ENCODE measurements at places on chromosomes 5 and 9.

DNA sequence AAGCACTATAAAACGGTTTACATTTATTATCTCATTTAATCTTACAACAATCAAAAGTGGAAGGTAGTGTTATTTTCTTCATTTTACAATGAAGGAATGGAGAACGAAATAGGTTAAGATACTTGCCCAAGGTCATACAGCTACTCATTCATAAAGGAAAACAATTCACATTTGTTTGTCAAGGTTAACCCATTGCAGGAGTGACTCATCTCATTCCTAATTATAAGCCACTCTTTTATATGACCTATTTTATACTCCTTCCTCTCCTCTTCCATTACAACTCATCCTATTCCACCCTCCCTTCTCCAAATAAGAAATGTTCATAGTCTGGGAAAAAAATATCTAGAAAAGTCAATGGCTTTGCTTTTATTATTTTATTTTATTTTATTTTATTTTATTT, 29.6 kb downstream of the CRHBP start:
- DNase-seq = no peak

- DNase-seq = no peak
Observed at GRCh38 chr5:154242964-154243376, 52.4 kb downstream of the GALNT10 start.

GRCh38 chr9:89811356-89811755, 206.5 kb downstream of the GADD45G start:
- DNase-seq = no peak

DNA sequence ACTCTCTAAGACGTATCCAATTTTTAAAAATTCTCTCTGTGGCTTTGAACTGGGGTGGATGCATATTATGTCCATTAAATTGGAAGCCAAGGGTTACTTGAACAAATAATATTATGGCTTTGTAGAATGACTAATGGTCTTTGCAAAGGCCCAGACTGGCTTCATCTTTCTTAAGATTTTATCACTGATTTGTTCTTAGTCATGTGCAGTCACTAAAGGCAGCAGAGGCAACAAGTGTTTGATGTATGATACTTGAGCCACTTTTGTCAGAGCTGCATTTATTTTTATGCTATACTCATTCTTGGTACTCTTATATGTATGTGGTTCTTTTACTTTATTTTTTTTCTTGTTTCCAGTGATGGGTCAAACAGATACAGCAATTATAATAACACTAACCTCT, 152.2 kb downstream of the NR2F1-AS1 start:
- DNase-seq = no peak

- no peak for DNase-seq
Observed at GRCh38 chr9:70959366-70959765, 162.1 kb downstream of the TRPM3 start.

GRCh38 chr5:68178579-68178978, 37.0 kb upstream of the PIK3R1 start:
- DNase-seq = no peak

DNA sequence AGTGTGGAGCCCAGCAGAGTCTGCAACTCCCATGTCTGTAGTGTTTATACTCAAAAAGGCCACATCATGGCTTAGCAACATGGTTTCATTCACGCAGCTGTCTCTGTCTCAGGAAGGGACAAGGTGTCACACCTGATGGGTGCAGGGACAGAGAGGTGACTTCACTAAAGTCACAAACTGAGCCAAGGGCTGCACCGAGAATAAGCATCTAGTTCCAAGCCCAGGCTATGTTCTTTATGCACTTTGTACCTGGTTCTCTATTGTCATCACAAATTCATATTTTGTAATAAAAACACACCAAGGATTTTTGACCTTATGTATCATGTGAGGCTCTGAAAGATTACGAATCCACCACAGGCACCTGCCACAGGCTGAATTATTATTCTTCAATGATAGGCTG, 64.9 kb upstream of the STK32A start:
- no peak for DNase-seq

DNA sequence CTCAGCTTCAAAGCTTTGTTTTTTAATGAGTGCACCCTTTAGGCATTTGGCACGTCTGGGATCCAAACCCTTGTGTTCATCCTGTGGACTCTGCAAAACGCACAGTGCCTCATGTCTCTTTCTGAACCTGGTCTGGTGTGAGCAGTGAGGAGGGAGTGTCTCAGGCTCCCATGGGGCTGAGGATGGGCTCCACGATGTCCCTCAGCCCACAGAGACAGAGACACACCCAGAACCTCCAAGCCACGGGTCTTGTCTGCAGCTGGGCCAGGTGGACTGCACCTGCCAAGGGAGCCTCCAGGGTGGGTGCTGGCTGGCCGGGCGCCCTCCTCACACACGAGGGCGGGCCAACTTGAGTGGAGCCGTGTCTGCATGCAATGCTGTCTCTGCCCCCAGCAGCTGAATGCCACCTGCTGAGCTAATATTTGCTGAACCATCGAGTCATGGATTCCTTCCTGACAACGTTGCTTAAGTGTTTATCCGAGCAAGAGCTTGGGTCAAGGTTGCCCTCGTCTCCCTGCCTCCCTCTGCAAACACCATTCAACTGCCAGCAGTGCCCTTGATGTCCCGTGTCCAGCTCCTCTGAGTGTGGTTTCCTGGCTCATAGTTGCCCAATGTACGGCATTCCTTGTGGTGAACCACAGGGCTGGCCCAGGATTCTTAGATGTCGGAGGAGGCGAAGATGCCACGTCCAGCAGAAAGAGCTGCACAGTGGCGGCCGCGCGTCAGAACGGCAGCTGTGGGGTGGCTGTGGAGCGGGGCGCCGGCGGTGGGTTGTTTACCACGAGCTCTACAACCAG, 31.4 kb upstream of the LPCAT1 start:
- DNase-seq = no peak

DNA sequence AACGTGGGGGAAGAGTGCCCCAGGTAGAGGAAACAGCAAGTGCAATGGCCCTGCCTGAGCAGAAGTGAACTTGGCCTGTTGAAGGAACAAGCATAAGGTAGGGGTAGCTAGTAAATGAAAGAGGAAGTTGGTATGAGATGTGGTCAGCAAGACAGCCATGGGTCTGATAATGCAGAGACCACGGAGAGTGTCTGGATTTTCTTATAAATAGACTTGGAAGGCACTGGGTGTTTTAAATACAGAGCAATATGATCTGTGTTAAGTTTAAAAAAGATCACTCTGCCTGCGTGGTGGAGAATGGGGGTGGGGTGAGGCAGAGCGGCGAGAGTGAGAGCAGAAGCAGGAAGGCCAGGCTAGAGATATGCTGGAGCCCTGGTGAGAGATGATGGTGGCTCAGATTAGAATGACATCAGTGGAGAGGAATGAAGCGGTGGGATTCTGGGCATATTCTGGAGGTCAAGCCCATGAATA, 4.2 kb downstream of the ADAM19 start:
- DNase-seq = no peak

DNA sequence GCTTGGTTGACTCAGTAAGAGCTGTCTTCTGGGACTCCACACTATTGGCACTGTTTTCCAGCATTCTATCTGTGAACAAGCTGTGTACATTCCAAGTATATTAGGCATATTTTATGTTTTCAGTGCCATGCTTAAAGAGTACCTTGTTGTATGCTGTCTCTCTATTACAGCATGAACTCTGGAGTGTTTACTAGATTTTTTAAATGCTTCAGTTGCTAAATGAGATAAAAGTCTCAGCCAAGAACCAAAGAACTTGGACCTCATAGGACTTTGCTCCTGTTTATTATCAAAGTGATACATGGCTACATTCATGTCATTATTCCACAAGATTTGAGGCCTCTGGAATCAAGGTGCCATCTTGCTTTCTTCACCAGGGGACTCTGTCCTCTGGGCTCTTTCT, 167.2 kb downstream of the C9orf152 start:
- no peak for DNase-seq

GRCh38 chr9:123940721-123941523, 11.0 kb upstream of the DENND1A start:
- no peak for DNase-seq

DNA sequence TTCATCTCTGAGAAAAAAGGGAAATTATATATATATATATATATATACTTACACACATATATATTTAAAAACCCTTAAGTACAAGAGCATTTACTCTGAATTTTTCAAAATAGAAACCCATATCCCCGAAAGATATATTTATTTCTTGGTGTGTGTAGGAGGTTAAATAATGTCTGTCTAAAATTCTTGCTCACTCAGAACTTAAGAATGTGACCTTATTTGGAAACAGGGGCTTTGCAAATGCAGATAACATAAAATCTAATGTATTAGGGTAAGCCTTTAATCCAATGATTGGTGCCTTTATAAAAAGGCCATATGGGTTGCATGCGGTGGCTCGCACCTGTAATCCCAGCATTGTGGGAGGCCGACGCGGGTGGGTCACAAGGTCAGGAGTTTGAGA, 517.3 kb upstream of the TLE4 start:
- DNase-seq = no peak

- no peak for DNase-seq
Observed at GRCh38 chr5:60632153-60632552, 67.8 kb downstream of the DEPDC1B start.

GRCh38 chr5:95892784-95893354, 68.8 kb downstream of the ELL2 start:
- no peak for DNase-seq

DNA sequence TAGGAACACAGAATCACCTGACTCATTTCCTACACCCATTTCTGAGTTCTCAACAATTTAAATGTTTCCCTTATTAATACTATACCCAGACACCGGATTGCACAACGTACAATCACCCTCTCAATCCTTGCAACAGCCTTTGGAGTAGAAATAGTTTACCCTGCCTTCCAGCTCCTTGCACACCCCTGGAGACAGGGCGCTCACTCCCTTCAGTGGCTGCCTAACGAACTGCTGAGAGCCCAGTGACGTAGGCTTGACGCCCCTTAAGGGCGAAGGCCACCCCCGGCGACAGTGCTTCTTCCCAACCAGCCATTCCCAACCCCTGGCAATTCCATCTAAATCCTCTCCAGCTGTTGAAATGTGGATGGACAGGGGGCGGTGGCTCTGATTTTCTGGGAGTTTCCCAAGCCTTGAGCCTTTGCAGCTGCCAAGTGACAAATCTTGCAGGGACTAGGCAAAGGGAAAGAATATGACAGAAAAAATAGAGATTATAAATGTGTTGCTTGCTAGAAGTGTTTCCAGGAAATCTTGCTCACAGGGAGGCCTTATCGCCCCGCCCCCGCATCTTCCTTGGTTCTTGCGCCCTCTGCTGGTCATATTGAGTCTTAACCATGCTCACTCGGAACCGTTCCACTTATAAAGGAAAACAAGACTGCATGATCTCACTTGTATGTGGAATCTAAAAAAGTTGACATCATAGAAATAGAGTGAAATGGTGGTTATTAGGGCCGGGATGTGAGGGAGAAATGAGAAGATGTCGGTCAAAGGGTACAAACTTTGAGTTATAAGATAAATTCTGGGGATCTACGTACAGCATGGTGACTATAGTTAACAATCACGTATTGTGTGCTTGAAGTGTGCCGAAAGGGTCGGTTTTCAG, 7.6 kb upstream of the BARX1 start:
- DNase-seq = peak; percentile 72

GRCh38 chr5:153618867-153619266, 128.4 kb downstream of the GRIA1 start:
- no peak for DNase-seq

GRCh38 chr5:100448111-100448528, 87.1 kb upstream of the FAM174A start:
- no peak for DNase-seq

DNA sequence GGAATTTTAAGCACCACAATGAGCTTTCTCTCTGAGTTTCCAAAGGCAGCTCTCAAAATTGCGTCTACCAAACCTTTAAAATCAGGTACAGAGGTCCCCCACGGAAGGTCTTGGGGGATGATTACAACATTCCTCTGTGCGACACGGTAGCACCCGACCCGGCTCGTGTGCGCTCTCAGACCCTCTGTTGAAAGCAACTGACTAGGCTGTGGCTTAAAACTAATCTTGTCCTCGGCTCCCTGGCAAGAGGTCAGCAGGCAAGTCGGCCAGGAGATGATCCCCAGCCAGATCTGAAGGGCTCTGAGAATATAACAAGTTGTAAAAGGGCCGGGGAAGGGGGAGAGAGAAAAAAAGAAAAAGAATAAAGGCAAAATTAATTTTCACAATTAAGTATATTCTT, 92.6 kb upstream of the LMX1B start:
- no peak for DNase-seq

GRCh38 chr9:28668158-28668557, 1094.9 kb upstream of the C9orf72 start:
- no peak for DNase-seq

DNA sequence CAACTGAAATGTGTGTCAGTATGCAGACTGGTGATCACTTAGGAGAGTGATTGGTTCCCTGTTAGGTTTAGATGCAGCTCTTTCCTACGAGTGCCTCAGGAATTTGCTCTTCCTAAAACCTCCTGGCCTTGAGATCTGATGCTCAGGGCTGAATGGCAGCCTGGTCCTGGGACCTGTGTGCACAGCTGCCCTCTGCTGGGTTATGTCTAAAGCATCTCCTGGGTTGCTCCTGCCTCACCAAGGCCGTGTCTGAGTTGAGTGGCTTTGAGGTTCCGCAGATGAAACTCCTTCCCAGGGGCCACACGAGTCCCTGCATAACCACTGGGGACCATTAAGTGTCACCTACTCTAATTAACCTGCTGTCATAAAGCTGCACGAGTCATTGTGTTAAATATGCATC, 59.5 kb downstream of the MVB12B start:
- no peak for DNase-seq

- DNase-seq = no peak
Observed at GRCh38 chr5:157732596-157733262, 1.5 kb downstream of the THG1L start.

GRCh38 chr9:17905366-17905765, 326.5 kb downstream of the SH3GL2 start:
- DNase-seq = no peak

DNA sequence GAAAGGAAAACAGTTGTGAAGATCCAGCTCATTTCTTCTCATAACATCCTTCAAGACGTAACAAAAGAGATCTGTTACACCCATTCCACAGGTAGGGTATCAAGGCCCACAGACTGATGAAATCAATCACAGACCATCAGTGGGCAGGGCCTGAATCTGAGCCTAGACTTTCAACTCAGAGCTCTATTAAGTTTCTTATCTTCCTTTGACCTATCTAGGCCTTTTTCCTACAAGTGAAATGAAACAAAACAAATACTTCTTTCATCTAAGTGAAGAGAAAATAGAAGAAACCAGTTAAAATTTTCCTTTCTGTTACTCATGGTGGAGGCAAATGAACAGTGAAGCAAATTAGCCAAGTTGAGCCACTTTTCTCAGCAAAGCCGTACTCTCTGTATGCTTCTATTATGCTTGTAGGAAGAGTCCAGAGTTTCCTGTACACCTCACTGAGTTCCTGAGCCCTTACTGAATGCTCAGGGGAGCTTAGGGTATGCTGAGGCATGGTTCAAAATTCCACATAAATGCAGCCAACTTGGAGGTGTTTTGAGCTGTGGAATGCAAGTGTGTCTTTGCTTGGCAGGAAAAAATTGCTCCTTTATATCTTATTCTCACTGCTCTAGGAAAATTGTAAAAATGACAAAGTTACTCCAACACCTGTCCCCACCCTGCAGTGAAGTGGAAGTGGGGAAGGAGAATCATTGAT, 91.9 kb downstream of the FEM1C start:
- no peak for DNase-seq

- DNase-seq = no peak
Observed at GRCh38 chr9:127612939-127613582, 984 bp downstream of the STXBP1 start.

Data from bone marrow (tissue), 2 donors.